Activated naive CD4-positive, alpha-beta T cell treated with Interleukin-2 at 50 U/mL for 16 hours (primary cell): ENCODE measurements at places on chromosomes 6 and 20.
A peak's percentile ranks its signal among the peaks of the same experiment; 100 is the strongest.

DNA sequence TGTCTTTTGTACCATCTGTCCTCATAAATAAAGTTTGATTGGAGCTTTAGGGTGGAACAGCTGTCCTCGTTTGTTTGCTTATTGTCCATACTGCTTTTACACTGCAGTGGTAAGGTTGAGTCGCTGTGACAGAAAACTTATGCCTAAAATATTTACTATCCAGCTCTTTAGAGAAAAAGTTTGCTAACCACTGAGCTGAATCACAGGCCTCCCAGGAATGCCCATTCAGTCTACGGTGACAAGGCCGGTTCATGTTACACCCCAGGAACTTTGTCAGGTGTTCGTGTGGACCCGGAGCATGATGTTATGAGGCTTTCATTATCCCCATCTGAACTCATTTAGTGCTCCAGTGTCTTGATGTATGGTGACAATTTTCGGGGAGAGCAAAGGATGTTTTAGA, 401.1 kb downstream of the SAMD5 start:
- no peak for DNase-seq

- peak; percentile 84 for DNase-seq
Measured at GRCh38 chr6:37239950-37240713, 17.4 kb upstream of the TBC1D22B start.

GRCh38 chr20:57707849-57708693, 1.7 kb downstream of the PMEPA1 start:
- DNase-seq = no peak

- DNase-seq = no peak
Measured at GRCh38 chr20:63089051-63089907, 82.5 kb upstream of the BHLHE23 start.

DNA sequence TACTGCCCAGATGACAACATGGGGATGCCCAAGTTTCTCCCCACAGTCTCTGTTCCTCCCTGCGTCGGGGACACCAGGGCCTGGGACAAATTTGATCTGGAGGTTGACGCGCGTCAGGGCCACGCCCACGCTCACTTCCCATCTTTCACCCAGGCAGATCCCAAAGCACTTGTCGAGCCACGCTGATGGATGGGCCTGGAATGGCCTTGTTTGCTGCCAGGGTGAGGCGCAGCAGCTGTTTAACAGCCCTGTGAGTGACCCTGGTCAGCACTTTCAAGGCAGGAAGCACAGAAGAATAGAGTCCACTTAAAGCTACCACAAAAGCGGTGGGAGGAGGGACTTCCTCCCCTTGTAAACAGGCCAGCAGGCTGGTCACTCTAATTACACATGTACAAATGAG, 324.7 kb upstream of the JARID2 start:
- DNase-seq = no peak

- DNase-seq = no peak
Measured at GRCh38 chr6:99349171-99350141, at the start of gene FAXC. Gene FAXC (minus strand): TSS chr6:99349674. CDS start chr6:99349372, 302 bp downstream.

DNA sequence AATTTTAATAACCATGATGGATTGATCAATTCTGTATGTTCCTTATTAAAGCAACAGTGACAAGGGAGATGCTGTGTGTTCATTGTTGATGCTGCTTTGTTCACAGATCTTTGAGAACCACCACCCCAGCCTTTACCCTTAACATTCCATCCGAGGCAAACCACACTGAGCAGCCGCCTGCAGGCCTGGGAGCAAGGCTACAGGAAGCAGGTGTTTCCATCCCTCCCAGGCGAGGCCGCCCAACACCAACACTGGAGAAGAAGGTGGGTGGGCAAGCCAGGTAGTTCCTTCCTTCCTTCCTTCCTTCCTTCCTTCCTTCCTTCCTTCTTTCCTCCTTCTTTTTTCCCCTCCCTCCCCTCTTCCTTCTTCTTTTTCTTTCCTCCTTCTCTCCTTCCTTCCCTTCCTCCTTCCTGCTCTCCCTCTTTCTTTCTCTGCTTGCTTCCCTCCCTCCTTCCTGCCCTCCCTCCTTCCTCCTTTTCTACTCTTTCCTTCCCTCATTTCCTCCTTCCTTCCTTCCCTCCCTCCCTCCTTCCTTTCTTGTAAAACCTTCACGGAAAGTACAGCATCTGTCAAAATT, 13.7 kb downstream of the TTLL2 start:
- no peak for DNase-seq

- DNase-seq = no peak
Measured at GRCh38 chr6:88708197-88708744, 255.1 kb downstream of the RNGTT start.

GRCh38 chr20:22795871-22796270, 211.5 kb upstream of the FOXA2 start:
- no peak for DNase-seq

GRCh38 chr6:168411793-168412192, 29.2 kb upstream of the SMOC2 start:
- DNase-seq = no peak

DNA sequence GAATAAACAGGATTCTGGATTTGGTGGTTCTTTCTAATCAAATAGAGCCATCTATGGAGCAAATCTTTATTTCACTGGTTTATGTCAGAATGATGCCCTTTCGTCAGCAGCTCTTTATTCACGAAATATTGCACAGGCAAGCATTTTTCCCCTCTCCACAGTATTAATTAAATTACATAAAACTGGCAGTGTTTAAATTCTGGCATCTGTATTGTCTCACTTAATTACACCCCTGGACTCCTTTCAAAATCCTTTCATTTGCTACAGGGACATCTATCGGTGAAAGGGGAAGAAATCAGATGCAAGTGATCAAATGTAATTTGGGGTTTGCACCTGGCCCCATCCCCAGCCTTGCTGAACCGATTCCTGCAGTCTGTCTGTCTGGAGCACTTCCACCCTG, 801.9 kb downstream of the QKI start:
- no peak for DNase-seq

DNA sequence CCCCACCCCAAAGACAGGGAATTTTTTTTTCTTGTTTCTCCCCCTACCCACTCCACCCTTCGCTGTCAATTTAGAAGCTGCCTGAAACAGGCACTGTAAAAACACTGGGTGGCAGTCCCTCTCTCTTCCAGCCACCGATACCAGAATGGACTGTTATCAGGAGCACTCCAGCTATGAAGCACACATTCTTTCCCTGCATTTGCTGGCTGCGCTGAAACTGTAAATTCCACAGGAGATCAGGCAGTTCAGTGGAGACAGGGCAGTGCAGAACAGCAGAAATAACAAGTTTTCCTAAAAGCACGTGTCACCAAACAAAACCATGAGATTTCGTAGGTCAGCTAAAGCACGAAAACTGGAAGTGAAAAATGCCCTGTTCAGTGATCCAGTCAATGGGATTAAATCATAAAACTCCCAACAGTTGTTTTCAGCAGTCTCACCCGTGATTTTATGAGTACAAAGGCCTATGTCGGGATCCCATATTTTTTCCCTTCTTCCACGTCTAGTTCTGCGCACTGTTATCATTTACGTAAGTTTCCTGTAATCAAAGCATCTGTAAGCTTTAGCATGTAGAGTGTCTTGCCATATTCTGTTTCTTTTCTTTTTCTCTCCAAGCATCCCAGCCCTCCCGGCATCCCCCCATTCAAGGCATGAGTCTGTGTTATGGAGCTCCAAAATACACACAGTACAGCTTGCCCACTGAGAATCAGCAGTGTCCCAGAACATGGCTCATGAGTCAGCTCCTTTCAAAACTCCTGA, 359.9 kb upstream of the EPHA7 start:
- DNase-seq = no peak

DNA sequence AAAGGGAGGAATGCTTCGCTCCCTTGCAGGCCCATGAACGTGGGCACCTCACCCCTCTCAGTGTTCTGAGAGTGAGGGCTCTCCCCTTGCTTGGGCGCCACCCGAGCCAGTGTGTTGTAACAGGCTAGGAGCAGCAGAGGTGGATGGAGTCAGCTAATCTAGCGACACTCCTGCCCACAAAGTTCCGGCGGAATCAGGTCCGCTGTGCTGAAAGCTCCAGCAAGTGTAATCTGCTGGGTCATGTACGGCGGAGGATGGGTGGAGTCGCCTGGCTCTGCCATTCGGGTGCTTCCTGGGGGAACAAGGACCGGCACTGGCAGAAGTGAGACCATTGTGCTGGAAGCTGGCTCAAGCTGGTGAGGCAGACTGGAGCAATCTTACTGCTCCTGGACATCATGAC, 1310.1 kb downstream of the EPHA7 start:
- no peak for DNase-seq

- DNase-seq = no peak
Measured at GRCh38 chr6:167779129-167779992, 47.4 kb upstream of the AFDN start.
